ENCODE measurements at places on chromosomes 12 and 14.

- no peak for DNase-seq
Observed at GRCh38 chr14:51298895-51299294, 58.8 kb downstream of the TMX1 start.

GRCh38 chr14:61525293-61526011 lies 169.9 kb upstream of the HIF1A start:
- peak; percentile 67 for DNase-seq

DNA sequence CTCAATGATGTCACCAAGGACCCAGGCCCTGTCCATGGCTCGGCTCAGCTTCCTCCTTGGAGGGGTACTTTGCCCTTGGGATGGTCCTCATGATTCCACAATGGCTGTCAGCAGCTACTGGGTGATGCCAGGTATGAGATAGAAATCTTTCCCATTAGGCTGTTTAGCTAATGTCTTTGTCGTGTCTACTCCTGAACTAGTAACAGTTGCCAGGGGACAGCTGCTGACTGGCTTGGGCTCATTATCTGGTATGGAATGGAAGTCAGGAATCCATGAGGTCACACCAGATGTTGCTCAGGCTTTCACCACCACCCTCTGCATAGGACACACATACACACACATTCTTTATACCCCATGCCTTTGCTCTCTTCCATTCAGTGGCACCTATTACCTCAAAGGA lies 9.2 kb downstream of the PRPH start:
- DNase-seq = no peak

DNA sequence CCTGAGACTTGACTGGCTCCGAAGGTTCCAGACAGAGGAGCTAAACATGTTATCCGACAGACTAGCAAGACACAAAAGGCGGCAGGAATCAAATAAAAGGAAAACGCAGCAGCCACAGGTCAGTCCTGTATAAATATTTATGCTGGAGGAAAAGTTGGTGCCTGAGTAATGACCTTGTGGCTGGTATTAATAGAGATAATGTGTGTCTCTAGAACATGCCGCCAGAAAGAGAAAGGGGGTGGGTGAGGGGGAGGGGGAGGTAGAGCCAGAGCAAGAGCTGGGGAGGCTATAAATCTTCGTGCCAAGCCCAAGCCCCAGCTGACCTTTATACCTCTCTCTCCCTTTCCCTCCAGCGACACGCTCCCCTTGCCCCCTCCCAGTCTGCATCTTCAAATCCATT lies 590.4 kb downstream of the MED13L start:
- no peak for DNase-seq

- no peak for DNase-seq
Observed at GRCh38 chr12:31408763-31409162, 82.8 kb upstream of the SINHCAF start.

DNA sequence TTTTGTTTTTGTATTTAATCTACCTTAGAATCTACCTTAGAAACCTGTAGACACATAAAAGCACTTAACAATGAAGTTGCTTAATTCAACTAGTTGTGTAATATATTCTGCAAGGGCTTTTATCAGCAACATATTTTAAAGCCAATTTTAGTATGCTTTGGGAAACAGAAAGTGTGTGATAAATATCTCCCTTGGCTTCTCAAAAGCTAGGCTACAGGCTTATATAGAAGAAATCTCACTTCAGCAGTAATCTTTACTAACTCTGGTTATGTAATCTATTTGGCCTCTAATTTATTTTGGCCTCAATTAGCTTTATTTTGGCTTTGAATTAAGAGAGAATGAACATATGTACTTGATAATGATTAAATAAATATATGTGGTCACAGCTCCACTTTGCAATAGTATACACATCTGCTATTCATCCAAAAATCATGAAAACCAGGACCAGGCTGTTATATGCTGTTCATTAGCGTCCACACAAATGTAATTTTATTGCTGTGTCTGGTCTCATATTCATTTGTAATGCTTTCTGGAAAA lies 37.2 kb downstream of the LRP6 start:
- no peak for DNase-seq

- no peak for DNase-seq
Observed at GRCh38 chr12:132049876-132050275, 94.2 kb downstream of the DDX51 start.

DNA sequence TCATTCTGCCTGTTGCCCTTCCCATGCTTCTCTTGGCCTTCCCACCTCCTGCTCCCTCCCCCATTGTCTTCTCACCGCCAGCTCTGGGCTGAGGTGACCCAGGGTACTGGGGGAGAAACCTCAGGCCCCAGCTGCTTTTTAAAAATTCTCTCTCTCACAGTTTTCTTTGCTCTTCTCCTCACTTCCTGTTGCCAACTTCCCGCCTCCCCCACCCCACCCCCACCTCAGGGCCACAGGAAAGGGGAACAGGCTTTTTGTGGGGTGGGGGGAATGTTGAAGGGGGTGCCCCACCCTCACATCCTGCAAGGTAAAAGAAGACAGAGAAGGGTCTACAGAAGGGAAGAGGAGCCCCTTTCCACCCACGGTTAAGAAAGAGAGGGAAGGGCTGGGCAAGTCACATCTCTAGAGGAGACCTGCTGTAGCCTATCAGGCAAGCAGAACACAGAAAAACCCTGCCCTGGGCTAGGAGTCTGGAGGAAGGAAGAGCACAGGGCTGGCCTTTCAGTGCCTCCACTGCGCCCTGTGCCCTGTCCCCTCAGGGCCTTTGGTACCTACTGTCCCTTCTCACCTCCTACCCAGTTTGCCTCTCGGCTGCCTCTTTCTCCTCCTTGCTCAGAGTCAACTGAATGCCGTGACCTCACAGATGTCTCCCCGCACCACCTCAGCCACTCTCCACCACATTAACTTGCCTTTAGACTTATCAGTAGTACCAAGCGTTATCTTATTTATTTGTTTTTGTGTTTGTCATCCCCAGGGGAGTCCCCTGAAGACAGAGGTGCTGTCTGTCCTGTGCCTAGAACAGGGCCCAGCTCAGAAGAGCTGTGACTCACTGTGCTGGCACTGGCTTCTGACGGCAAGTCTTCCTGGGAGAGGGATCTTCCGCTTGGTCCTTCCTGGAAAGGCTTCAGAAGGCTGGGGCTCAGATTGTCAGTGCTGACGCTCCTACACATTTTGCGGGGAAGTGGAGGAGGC lies 1.7 kb downstream of the ARHGAP9 start:
- DNase-seq = peak; percentile 47

DNA sequence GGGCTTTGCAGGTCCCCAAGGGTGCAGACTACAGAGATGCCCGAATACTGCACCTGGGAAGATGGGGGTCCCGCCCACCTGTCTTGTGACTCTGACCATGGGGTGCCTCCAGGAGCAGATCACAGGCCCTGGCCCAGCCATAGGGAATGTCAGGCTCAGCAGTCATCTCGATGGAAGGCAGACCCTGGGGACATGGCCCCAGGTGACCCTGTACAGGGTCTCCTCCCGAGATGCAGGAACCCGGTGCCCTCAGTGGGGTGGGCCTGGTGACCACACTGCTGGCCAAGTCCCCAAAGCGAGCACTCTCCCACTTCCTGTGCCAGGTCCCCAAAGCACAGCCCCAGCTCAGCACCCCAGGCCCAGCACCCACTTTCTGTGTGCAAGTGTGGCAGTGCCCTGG lies 903.7 kb upstream of the USP15 start:
- no peak for DNase-seq

DNA sequence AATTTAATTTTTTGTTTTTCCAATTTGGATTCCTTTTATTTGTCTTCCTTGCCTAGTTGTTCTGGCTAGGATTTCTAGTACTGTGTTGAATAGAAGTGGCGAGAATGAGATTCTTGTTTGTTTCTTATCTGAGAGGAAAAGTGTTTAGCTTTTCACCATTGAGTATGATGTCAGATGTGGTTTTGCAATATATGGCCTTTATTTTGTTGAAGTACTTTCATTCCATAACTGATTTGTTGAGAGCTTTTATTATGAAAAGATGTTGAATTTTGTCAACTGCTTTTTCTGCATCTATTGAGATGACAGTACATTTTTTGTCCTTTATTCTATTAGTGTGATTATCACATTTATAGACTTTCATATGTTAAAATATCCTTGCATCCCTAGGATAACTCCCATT lies 462.0 kb downstream of the CCDC91 start:
- no peak for DNase-seq

- DNase-seq = no peak
Observed at GRCh38 chr12:127642208-127642607, 624.8 kb upstream of the TMEM132C start.

DNA sequence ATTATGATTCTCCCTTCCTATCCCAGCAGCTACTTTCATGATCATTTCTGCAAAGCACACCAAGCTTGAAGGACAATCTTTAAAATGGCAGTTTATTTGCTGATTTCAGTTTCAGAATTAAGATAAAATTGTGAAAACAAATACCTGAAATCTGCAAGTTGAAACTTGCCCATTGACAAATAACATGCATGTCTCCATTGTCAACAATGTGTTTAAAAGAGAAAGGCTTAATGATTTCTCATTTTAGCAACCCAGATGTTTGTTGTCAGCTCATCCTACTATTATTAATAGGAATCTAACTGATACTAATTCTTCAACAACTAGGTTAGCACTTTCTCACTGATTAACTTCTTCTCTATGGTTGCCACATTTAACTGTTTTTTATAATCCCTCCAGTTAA lies 474.6 kb downstream of the PRKD1 start:
- DNase-seq = no peak

GRCh38 chr12:105280966-105281693 lies 45.2 kb upstream of the APPL2 start:
- no peak for DNase-seq

DNA sequence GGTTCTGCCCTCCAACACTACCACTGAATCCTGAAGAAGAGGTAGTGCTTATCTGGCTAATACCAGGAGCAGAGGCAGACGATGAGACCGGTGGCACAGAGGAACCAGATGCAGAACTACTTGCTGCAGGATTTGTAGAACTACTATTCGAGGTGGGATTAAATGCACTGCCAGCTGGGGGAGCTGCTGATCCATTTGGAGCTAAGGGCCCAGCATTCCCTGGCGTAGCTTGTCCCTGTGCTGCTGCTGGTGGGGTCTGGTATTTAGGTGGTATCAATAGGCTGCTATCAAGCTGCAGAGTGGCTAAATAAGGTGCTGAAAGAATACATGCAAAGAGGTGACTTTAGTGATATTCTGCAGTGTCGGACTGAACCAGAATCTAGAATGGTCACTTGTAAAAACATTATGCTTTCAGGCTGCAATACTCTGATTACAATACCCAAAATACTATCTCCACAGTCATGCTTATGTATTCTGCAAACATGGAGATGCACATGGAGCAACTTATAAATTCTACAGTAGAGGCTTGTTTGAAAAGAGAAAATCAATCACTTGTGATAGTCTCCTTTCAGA lies 294.2 kb downstream of the MED13L start:
- DNase-seq = peak; percentile 21

DNA sequence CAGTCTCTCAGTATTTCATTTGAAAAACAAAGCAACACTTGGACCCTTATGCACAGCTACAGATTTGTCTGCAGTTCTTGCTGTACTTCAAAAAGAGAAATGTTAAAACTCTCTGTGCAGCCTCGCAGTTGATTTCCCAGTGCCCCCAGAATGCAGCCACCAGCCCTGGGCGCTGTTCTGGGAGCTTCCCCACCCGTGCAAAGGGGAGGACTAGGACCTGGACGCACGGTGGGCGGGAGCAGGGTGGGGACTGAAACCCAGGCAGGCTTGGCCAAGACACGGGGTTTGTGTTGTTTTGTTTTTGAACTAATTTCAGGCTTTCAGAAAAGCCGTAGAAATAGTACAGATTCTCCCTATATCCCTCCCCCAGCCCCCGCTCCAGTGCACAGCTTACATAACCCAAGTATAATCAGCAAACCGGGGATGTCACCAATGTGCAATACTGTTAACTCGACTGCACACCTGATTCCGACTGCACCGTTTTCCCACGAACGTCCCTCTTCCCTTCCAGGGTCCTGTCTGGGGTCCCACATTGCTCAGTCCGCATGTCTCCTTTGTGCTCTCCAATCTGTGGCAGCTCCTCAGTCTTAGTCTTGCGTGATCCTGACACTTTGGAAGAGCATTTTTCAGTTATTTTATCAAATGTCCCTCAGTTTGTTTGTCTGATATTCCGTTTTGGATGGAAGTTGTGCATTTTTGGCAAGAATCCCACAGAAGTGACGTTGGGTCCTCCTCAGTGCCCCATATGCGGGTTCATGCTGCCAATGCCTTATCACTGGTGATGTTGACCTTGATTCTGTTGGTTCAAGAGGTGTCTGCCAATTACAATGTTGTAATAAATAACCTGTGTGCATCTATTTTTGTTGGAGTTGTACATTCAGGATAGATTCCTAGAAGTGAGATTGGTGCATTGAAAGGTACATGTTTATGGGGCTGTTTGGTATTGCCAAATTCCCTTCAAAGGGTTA lies 95.9 kb downstream of the SETD3 start:
- DNase-seq = no peak

DNA sequence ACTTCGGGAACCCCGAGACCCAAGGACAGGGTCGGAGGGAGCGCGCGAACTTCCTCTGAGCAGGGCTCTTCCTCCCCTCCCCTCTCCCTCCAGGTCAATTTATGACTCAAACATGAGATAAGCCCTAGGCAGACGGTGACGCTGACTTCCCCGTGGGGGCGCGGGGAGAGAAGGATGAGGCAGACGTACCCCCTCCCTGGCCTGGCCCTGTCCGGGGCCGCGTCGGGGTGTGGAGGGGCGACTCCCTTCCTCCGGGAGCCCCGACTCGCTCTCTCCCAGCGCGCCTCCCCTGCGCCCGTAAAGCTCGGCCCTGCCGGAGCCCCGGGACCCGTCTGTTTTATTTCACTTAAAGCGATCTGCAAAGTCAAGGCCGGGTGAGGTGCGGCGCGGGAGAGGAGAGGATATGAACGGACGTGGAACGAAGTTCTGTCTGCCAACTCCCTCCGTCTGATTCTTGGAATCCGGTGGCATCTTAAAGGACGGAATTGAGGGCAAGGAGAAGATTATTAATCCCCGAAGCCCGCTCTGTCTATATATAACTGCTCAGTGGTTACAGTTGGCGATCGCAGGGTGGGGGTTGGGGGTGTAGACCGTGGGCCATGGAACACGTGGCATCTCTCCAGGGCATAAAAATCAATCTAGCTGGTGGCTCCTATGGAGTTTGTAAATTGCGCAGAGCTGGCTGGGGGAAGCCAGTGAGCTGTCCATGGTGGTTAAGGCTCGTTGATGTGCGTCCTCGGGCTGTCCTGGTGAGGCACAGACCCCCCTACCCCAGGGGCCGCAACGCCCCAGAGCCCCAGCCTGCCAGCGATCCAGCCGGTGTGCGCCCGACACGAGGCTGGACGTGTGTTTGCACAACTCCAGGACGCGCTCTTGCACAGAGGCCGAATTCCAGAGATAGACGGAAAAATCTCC lies 2.9 kb upstream of the PTHLH start:
- DNase-seq = peak; percentile 26

DNA sequence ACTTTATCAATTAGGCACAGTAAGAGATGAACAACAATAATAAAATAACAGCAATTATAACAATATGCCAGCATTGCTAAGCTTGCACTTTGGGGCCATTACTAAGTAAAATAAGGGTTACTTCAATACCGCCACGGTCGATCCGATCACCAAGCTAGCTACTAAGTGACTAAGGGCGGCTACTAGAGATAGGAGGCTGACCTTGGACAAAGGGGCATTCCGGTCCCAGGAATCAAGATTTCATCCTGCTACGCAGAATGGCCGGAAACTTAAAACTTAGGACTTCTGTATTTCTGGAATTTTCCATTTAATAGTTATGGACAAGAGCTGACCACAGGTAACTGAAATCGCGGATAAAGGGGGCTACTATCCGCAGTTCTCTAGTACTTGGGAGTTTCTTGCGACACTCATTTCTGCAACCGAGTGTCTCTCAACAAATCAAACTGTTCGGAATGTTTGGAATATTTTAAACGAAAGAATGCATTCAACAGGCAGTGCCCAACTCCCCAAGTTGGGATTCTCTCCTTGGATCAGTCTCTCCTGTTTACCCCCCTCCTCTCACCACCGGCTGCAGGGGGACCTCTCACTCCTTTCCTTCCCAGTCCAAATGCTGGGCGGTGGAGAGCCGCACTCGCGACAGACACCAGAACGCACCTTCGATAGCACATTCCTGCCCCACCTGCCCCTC lies 650 bp downstream of the HEBP1 start:
- DNase-seq = no peak

Data from stimulated activated CD4-positive, alpha-beta T cell treated with anti-CD3 and anti-CD28 coated beads, Interleukin-2, amount 100 ng/mL, for 24 hours (primary cell).